ENCODE measurements at places on chromosomes 3 and 15.

DNA sequence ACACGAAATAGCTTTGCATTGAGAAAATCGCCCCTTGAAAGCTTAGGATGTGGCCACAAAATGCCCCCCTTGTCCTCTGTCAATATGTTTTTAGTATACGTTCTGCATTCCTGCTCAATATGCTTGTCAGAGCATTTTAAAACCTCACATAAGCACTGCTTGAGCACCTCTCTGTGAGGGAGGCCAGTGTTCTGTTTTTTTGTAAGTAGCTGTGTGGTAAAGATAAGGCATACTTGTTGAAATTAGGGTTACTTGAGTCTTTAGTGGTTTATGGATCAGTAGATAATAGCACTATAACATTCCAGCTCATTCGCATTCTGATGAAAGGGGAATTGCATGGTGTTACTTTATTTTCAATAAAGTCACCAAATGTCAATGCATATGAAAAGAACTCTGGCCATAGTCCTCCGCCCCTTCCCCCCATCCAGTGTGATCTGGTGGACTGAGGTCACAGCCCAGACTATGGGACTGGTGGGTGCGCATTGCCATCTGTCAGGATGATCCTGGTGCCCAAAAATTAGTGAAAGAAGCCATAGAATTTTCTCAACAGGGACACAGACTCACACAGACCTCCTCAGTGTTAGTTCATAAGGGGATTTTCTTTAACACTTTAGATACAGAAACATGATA lies 33.1 kb downstream of the IL1RAP start:
- no peak for DNase-seq

DNA sequence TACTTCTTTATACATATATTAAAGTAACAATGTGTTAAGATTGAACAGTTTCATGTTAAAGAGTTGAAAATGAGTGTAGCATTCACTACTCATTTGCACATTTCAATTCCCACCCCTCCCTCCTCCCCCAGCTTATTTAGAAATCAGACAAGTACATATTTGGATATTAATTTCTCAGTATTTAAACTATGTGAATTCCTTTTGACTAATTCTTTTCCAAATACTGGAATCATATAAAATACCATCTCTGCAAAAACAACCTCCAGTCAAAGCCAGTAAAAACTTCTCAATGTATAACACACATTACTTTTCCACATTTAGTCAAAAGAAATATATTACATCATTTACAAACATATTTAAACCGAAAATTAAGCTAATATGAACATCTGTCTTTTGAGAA lies 25.5 kb upstream of the SHC4 start:
- no peak for DNase-seq

DNA sequence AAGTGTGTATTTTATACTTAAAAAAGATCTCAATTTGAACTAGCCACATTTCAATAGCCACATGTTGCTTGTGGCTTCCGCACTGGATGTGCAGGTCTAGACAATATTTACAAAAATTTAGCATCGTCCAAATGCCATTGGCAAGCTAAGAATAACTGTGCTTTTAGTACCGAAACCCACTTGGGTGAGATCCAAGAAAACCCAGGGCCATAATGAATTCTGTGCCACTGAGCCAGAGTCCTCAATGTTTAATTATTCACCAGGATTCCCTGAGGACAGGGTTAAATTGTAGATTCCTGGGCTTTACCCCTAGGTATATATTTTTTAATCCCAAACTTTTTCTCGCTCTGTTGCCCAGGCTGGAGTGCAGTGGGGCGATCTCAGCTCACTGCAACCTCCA lies 22.9 kb upstream of the PTPRG start:
- DNase-seq = no peak

GRCh38 chr3:40996827-40997710 lies 202.2 kb upstream of the CTNNB1 start:
- DNase-seq = no peak

- DNase-seq = peak; percentile 28
Observed at GRCh38 chr3:187858041-187858440, 112.8 kb upstream of the BCL6 start.

DNA sequence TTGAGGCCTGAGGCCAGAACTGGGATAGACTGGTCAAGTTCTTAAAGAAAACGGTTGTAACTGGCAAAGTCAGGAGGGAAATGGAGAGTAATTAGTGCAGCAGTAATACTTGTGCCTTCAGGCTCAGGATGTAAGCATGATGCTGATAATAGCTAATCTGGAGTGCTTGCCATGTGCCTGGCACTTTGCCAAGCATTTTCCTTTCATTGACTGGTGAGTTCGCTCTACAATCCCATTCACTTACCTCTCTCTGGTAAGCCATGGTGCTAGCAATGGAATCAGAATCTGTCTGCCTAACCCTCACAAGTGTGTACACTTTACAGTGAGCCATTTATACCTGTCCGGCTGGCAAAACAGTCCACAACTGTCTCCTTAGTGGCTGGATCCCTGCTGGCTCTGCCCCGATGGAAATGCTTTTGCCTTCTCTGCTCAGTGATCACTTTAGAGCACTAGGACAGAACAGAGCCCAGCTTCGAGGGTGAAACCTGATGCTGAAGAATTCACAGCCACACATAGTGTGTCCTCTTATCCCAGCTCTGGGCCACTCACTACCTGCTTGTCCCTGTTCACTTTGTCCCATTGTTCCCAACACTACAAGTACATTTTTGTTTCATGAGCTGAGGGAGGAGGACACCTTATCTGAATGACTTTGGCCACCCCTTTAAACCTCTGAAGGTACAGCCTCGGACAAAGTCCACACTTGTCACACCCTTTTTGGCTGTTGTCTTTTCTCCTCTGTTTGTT lies 10.3 kb downstream of the CHP1 start:
- no peak for DNase-seq

DNA sequence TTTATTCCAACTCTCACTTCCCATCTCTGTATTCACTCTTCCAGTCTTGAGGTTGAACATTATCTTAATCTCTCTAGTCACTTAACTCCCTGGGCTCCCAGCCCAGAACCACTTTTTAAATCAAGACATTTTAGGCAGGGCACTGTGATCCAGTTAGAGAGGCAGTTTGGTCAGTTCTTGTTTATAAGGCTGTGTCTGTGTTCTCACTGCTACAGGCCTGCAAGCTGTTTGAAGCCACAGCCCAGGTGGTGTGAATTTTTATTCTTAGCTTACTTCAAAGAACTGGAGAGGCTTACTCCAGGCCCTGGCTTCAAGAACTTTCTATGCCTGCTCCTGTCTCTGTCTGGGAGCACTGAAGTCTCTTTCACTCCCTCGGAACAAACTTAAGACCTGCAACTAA lies 906.1 kb downstream of the CADM2 start:
- no peak for DNase-seq

- peak; percentile 41 for DNase-seq
Observed at GRCh38 chr3:178392511-178392926, 143.7 kb upstream of the KCNMB2 start.

DNA sequence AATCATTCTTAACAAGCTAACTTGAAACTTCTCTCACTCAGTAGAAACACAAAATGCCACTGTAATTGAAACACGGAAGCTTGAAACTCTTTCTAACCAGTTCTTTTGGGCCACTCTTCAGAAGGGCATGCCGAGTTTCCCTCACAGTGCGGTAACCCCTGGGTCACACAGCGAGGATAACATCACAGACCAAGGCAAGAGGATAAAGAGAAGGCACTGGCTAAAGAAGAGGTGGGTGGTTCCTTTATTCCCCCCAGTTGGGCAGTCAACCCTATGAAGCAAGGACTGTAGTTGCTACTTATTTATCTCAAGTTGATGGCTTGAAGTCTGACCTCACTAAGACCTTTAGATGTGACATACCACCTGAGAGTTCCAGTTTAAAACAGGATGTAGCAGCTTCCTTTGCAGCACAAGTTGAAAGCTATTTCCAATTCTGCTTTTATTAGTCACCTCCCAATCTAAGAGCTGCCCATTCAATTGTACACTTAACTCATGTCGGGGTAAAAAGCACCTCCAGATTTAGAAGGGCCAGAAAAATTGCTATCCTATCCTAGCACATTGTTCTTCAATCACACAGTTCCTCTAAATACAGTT lies 272.4 kb downstream of the TIGIT start:
- DNase-seq = no peak

GRCh38 chr3:21645121-21645897 lies 105.7 kb downstream of the ZNF385D start:
- peak; percentile 66 for DNase-seq

DNA sequence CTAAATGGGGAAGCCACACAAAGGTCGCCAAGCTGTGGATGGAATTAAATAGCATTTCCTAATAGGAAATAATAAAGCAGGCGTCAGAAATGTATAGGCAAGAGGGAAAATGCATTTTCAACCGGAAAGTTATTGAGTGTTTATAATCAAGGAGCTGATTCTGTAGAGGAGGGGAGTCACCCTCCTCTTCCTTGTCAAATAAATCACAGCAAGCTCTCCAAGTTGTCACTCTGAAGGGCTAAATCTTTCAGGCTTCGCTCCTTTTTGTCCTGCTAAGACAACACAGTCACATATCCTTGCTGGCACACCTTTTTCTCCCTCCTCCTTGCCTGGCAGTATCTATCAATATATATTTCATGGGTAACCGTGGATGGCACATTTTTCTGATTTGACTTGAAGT lies 338.4 kb downstream of the SATB1 start:
- no peak for DNase-seq

DNA sequence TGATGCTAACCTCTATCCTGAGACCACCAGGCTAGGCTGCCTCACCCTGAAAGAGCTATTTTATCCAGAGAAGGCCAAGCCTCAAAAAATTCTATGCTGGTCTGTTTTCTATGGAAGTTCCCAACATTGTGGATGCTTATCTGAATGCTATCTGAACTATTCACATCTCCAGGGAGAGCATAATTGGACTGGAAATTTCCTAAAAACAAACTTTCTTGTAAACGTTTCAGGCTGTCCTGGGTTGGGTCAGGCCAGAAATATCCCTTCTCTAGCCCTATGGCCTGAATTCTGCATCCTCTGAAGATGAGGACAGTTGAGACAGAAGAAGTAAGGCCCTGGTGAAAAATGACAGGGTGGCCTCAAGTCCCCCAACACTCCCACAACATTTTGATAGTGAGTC lies 706.4 kb upstream of the NR2F2 start:
- no peak for DNase-seq

GRCh38 chr3:38958026-38958720 lies 93.6 kb downstream of the SCN11A start:
- no peak for DNase-seq

- no peak for DNase-seq
Observed at GRCh38 chr15:60374209-60374608, 23.6 kb downstream of the ANXA2 start.

DNA sequence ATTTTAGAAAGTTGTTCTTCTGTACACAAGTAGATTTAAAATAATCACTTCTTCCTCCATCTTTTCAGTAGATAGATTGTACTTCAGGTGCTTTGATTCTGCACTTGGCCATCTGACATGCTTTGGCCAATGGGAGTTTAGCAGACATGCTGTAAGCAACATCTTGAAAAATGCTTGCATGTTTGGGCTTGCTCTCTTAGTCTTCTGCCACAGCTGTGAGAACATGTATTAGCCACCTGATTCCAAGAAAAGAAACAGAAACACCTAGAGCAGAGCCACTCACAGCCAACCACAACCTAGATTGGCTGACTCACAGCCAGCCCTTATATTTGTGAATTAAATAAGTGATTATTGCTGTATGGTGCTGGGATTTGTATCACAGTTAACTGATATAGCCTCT lies 70.2 kb upstream of the GADL1 start:
- no peak for DNase-seq

- no peak for DNase-seq
Observed at GRCh38 chr3:194514626-194515025, 27.8 kb upstream of the ATP13A3 start.

DNA sequence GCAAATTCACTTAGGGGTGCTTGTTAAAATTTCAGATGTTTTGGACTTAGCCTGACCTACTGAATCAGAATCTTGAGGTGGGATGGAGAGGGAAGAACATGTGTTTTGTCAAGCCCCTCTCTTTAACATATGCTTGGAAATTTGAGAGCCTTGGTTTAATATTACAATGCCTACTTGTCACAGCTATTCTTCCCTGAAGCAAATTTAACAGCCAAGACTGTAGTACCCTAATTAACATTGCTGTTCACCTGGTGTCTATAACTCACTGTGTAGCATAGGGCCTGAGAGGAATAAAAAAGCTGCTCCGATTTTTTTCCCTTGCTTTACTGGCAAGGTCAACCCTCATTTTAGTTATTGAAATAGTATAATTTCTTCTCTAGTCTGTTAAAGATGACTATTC lies 880.1 kb downstream of the CADM2 start:
- no peak for DNase-seq

DNA sequence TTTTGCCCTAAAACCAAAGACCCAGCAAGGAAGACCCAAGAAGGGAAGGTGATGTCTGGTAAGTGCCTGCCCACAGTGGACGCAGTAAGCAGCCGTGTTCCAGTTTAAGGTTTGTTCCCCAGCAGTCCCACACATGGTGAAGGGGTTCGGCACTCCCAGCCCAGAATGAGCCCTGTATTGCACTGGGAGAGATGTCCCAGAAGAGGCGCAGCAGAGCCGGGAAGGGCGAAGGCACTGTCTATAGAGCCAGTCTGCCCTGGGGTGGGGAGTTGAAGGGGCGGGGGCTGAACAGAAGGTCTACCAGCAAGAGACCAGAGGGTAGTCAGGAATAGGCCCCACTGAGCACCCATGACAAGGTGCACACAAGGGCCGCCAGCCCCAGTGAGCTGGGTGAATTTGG lies 6.4 kb downstream of the TMEM158 start:
- no peak for DNase-seq

DNA sequence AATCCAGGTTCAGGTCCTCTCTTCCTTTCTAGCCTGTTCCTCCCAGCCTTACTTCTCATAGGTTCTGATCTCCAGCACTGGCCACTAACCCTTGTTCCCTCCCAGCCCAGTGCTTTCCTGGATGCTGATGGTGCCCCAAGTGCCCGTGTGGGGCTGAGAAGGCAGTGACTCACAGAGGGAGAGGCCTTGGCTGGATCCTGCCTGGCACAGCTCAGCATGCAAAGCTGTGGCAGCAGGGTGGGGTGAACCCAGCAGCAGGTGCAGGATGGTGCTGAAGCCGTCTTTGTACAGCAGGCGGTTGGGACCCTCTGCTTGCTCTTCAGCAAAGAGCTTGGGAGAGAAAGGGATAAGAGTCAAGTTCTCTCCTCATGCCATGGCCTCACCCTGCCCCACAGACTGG lies 7.6 kb downstream of the LPCAT4 start:
- DNase-seq = peak; percentile 20

DNA sequence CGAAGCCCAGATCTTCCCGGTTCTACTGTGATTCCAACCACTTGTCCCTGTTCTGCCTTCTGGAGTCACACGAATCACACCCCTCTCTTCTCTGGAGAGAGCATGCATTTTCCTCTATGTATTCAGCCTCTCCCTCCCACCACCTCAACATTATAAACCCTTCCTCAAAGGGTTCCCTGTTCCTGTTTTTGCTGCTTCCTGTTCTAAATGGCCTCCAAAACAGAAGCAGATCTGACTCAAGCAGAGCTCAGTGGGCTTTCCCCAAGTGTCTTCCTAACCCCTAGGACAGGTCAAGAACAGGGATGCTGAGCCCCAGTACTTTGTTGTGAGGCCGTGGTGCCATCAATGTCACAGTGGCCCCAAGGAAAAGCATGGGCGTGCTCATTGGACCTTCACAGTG lies 75.7 kb upstream of the ARNT2 start:
- no peak for DNase-seq

- no peak for DNase-seq
Observed at GRCh38 chr3:180808823-180809575, 103.5 kb upstream of the FXR1 start.

Measured in AG20443 (cell line).